ENCODE measurements at places on chromosomes 6 and 20.

DNA sequence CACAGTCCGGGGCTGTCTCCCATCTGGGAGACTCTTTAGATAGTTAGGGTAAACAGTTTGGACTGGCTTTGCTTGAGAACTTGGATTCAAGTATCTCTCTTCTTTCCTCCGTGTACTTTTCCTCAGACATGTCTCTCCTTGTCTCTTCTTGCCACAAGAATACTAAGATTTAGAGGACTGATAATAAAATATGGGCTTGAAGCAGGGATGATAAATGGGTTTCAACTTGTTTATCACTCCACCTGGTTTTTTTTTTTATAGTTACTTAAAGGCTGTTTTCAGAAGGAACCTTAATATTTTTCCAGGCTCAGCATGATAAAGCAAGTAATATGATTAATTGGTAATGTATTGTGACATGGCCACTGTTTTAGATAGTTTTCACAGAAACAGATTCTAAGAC, 40.9 kb upstream of the KIF13A start:
- DNase-seq = no peak

GRCh38 chr6:105372849-105373182, 30.1 kb downstream of the PREP start:
- DNase-seq = no peak

GRCh38 chr6:8441452-8441851, 6.1 kb upstream of the SLC35B3 start:
- DNase-seq = no peak

DNA sequence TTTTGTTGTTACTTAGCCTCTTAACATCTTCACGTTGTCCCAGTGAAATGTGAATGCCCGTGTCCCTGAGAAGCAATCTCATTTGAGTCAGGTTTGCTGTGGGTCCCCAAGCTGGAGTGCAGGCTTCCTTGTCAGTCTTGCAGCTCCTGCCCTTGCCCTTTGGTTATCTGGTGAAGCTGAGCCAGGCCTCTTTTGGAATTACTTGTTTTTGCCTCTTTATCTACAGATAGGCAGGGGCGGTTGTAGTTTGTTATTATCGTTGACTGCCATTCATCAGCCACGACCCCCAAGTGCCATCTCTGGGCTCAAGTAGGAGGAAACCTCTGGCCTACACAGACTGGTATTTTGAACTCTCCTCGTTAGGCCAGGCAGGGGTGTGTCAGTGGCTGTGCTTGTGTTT, 2.2 kb downstream of the TMEM14C start:
- no peak for DNase-seq

GRCh38 chr6:139623372-139623771, 248.9 kb upstream of the CITED2 start:
- DNase-seq = no peak

- DNase-seq = peak; percentile 41
These were observed 29.1 kb upstream of the SERPINB9 start for GRCh38 chr6:2931970-2932748.

GRCh38 chr20:63595416-63596127, 21.5 kb upstream of the HELZ2 start:
- DNase-seq = no peak

- DNase-seq = no peak
These were observed 1085.6 kb downstream of the KHDRBS2 start for GRCh38 chr6:61200444-61200843.

DNA sequence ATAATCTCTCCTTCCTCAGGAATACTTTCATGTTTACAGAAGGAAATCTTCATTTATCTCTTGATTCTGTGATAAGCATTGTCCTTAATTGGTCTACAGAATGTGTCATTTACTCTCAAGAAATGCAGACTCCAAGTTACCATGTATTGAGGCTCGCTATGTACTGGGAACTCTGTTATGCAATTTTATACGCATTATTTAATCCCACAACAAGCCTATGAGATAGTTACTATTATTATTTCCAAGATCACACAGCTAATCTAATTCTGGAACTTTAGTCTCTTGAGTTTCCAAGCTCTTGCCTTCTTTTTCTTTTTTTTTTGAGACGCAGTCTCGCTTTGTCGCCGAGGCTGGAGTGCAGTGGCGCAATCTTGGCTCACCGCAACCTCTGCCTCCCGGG, 30.0 kb upstream of the RAB23 start:
- no peak for DNase-seq

DNA sequence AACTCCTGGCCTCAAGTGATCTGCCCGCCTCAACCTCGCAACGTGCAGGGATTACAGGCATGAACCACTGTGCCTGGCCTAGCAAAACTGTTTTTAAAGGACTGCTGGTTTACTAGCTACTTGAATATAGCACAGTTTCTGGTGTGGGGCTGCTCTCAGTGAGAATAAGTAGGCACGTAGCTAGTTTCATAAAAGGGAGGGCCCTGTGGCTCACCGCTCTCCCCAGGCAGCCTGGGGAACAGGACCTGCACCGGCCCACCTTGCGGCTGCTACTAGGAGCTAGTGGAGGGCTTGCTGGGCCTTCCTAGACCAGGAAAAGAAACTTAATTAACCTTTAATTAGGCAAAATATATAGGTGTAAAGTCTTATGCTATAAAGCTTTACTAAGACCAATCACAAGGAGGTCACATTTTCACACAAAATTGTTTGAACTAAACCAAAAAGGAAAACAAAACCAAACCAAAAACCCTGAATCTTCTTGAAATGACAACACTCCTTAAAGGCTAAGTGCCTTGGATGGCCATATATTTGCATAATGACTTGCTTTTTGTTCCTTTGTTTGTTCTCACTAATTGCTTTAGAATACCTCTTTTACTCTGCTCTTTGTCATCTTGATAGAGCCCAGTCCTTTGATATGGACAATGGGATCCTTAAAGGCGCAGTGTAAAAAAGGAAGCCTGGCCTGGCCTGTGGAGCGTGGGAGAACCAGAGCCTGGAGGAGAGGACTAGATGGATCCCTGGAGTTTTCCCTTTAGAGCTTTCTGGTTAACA, 69.5 kb upstream of the SAMD5 start:
- no peak for DNase-seq

- no peak for DNase-seq
These were observed 120.1 kb downstream of the RPS12 start for GRCh38 chr6:132934496-132934895.

- DNase-seq = no peak
These were observed 97.3 kb downstream of the CDKAL1 start for GRCh38 chr6:20631549-20631924.

GRCh38 chr20:11119573-11119972, 445.8 kb upstream of the JAG1 start:
- DNase-seq = no peak

DNA sequence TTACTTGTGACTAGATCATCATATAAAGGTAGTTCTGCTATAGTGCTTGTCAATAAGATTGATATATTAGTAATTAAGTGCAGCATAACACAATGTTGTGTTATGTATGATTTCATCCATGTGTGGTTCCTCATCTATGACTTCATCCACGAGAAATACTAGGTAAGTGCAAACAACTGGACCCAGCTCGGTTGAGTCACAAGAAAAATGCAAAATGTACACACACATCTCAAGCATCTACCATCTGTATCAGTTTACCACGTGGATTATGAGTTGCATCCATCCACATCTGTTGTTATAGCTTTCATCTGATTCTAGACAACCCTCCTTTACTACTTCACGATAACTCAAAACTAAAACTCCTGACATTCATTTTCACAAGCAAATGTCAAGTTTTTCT, 517.0 kb upstream of the CITED2 start:
- no peak for DNase-seq

GRCh38 chr6:4489538-4489937, 286.7 kb upstream of the CDYL start:
- no peak for DNase-seq

DNA sequence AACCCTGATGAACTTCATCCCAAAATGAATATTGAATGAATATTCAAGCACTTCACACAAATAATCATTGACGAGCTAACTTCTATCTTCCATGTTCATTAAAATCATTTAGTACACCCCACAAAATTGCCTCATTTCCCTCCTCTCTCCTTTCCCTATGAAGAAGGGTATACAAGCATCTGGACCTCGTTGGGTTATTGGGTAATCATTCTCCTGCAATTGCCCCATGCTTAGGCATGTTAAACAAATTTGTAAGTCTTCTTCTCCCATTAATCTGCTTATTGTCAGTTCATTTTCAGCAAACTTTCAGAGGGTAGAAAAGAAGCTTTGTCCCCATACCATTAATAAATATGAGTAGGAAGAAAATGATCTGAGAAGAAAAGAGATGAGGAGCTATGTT, 27.6 kb downstream of the PRKN start:
- no peak for DNase-seq

DNA sequence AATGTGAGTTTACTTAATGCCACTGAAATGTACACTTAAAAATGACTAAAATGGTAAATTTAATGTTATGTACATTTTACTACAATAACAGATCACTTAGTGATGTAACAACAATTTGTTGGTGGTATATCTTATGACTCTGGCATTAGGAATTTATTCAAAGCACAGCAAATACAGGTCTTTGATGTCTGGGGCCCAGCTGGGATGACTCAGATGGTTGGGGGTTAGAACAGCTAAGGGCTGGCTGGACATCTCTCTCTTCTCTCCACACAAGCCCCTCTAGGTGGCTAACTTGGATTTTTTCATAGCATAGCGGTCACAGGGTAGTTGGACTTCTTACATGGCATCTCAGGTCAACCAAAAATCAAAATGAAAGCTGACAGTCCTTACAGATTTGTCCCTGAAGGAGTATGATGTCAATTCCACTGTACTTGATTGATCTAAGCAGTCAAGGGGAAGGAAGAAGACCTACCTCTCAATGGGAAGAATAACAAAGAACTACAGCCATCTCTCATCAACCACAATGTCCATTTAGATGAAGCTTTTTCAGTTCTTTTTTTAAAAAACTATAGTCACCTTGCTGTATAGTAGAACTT, 37.5 kb upstream of the LCA5 start:
- no peak for DNase-seq

DNA sequence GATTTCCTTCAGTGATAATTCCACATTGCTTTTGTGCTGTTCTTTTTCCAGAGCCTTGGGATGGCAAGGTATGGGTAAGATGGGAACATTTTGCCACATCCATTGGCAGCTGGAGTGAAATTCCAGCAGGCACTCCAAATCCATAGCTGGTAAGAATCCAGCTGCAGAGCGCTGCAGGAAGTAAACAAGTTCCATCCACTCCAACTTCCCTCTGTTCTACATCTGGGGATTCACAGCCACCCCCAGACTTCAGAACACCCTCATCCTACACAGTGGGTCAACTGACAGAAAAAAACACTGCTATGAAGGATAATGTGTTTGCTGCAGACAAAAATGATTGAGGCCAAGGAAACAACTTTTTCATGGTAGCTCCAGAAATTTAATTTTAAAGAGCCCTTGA, 747.8 kb downstream of the MAFB start:
- DNase-seq = no peak

- no peak for DNase-seq
These were observed 18.6 kb downstream of the RALY start for GRCh38 chr20:34012330-34012729.

GRCh38 chr6:145498425-145498824, 236.9 kb downstream of the EPM2A start:
- DNase-seq = no peak

- no peak for DNase-seq
These were observed 2.8 kb downstream of the DBNDD2 start for GRCh38 chr20:45410887-45411286.

DNA sequence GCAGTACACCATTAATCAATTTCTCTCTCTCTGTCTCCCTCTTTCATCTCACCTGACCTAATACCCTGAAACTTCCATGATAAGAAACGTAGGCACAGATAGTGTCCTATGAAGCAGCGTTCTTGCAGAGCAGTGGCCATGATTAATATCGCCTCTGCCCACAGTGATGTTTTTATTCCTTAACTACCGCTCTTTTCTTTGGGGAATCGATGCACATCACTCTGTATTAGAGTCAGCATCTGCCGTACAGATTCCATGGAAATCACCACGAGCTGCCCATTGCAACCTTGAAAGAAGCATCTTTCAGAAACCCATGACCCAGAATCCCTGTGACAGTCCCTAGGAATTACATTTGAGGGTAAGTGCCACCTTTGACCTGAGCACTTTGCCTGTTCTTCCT, 152.0 kb upstream of the ECI2 start:
- no peak for DNase-seq

DNA sequence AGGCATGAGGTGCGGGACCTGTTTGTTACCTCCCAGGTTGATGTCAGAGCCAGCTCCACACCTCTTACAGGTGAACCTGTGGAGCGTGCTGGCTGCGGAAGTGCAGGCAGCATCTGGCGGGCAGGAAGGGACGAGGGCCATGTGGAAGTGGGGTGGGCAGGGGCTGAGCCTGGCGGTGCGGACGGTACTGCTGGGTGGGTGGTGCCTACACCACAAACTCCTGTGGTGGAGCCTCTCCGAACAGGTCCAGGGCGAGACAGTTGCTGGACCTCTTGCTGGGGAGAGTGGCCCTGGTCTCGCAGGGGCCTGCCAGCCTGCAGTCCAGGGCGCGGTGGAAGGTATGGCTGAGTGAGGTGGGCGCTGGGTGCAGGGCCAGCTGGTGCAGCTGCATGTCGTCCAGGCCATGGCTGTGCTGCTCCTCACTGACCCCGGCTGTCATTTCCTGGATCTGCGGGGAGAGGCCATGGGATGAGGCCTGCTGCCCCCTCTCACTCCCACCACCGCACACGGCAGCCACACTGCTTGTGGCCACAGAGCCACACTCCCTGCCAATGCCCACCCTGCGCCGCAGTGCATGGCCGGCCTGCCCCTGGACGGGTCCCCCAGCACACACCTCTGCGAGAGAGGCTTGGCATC, 22.0 kb downstream of the FRMD1 start:
- no peak for DNase-seq

- no peak for DNase-seq
These were observed 9.5 kb upstream of the FKBPL start for GRCh38 chr6:32139590-32139989.

DNA sequence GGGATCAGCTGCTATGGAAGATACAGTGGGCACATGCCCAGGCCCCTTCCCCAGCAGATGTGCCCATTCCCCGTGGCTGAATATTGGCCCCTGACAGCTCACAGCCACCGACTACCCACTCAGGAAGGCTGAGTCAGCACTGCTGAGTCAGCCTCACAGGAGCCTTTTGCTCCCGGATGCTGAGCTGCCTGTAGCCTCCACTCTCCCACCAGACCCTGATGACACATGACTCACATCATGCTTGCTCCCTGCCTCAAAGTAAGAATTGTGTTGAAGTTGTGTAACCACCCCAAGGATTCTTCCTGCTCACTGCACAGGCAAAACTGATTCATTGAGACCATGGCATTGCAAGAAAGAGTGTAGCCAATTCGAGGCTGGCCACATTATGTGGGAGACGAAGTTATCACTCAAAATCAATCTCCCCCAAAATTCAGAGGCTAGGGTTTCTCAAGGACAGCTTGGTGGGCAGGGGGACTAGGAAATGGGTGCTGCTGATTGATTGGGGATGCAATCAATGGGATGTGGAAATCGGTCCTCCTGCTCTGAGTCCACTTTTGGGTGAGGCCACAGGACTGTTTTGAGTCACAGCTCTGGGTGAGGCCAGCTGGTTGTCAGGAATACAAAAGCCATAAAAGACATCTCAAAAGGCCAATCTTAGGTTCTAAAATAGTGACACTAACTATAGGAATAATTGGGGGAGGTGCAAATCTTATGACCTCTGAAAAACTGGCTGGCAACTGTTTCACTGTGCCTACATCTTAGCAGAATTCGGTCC, 556.6 kb upstream of the CDH4 start:
- DNase-seq = no peak

GRCh38 chr6:169969372-169970099, 218.1 kb downstream of the ERMARD start:
- no peak for DNase-seq

Data from left renal pelvis (tissue), 4 donors.